ENCODE measurements at places on chromosomes 11 and 22.

- DNase-seq: peak; percentile 3
Observed at GRCh38 chr22:17637490-17638181, 921 bp upstream of the BCL2L13 start.

- no peak for DNase-seq
Observed at GRCh38 chr11:19193916-19194315, 7.9 kb downstream of the CSRP3 start.

- DNase-seq: no peak
Observed at GRCh38 chr11:108757630-108758029, 92.8 kb downstream of the DDX10 start.

- DNase-seq: peak; percentile 44
Observed at GRCh38 chr11:68840661-68841653, 759 bp downstream of the CPT1A start.

DNA sequence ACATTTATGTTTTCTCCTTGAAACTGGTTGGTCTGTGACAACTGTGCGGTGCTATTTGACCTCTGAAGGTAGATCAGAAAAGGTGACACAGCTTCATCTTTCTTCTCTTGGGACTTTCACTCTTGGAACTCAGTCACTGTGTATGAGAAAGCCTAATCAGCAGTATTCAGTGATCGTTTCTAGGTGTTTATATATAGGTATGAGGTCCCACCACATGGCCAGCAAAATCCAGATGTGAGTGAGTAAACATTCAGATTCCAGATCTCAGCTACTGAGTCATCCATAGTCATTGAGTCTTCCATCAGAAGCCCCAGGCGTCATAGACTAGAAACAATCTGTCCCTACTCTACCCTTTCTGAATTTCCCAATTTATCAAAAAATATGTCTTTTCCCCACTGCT lies 117.3 kb upstream of the CTSC start:
- DNase-seq: no peak

Measured in GM12865 (cell line).